Motor neuron (in vitro differentiated cells): ENCODE measurements at places on chromosomes 1 and 21.
A peak's percentile ranks its signal among the peaks of the same experiment; 100 is the strongest.

DNA sequence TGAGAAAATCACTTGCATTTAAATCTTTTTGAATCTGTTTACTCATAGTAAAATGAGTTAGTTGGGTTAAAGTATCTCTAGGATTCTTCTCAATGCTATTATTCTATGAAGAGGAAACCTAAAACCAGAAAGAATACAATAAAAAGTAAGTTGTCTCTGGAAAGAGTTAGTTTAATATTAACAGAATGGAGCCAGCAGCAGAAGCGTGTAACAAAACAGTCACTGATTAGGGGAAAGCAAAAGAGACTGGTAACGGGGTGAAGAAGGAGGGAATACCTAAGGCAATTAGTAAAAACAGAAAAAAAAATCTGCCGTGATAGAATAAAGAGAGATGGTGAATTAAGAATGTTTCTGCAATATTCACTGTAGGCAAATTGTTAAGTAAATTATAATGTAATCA lies 60.0 kb downstream of the NRDC start:
- no peak for ATAC-seq

- no peak for ATAC-seq
Observed at GRCh38 chr1:11772458-11772857, 10.5 kb downstream of the C1orf167 start.

DNA sequence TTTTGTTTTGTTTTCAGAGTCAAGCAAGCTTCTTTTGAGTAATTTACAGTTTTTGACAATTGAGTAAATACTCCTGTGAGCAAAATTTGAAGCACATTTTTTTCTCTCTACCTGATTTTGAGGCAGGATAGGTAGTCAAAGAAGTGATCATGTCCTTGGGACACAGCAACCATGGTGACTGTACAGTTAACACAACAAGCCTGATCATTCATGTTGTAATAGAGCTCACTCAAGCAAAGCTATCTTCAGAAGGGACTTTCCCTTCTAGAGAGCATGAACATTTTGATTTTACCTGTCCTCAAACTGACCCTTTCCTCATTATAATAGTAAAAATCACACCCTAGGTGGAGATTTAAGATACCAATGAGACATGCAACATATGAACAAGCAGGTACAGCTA lies 126.5 kb upstream of the KCNK1 start:
- ATAC-seq = no peak

- no peak for ATAC-seq
Observed at GRCh38 chr1:240802271-240802670, 190.3 kb upstream of the GREM2 start.

DNA sequence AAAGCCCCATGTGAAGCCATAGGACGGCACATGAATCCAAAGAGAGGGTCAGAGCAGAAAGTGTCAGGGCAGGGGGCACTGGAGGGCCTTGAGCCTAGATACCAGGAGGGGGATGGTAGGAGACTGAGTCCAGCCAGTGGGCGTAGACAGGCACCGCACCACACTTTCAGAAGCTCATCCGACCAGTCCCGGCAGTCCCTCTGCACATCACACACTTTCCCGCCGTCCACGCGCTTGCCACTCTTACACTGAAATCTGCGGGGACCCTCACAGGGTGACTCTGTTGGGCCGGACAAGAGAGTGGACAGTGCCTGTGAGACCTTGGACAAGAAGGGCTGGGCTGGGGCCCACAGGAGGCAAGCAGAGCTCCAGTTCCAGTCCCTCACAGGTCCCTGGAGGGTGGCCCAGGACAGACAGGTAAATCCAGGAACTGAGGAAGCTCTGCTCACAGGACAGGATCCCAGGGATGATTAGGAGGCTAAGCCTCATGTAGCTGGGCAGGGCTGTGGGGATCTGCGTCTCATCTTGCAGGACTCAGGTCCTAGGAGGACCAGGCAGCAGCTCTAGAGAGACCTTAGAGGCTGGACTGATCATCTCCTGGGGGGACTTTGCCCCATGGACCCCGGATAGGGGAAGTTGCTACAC lies 36.3 kb upstream of the MAGOH start:
- ATAC-seq = no peak

- ATAC-seq = no peak
Observed at GRCh38 chr1:14615549-14616218, 17.2 kb downstream of the KAZN start.

- ATAC-seq = no peak
Observed at GRCh38 chr1:10655002-10655401, 141.4 kb downstream of the CASZ1 start.

GRCh38 chr1:71222668-71223067 lies 141.8 kb upstream of the ZRANB2 start:
- ATAC-seq = no peak

- ATAC-seq = no peak
Observed at GRCh38 chr1:69411617-69412016, 156.1 kb upstream of the LRRC7 start.

DNA sequence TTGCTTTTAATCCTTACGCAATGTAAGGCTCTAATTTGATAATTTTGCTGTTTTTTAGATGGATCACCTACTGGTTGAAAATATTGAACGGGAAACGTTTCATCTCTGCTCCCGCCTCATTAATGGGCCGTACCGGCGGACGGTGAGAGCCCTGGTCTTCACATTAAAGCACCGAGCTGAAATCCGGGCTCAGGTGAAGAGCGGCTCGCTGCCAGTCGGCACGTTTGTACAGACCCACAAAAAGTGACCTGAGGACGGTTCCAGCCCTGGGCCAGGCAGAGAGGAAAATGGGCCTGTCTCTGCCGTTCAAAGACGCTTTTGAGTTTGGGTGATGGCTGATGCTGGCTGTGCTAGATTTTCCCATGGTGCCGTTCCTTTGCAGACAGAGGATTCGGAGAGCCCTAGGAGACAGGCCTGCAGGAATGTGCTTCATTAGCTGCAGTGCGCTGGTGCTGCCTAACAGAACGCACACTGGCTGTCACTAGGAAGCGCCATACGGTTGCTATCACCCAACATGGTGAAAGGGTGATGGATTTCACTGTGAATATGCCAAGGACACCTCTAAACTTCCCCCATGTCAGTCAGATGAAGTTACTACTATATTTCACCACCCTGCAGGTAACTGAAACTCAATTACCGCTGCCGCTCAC lies 42.9 kb downstream of the TCEANC2 start:
- no peak for ATAC-seq

DNA sequence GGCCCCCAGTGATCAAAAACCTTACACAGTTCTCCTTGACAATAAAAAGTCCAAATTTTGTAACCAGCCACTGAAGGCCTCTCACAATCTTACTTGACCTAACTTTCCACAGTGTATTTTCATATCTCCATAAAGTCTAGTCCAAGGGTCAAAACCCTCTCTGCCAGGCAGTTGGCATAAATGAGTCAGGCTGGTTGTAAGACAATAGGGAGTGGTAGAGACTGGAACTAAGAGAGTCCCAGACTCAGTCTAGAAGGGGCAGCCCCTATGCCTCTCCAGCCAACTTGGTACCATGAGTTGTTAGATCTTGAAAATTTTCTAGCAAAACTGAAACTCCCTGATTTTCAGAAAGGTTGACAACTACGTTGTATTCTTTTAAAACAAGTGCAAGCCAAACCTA lies 21.0 kb downstream of the KIF21B start:
- ATAC-seq = no peak

DNA sequence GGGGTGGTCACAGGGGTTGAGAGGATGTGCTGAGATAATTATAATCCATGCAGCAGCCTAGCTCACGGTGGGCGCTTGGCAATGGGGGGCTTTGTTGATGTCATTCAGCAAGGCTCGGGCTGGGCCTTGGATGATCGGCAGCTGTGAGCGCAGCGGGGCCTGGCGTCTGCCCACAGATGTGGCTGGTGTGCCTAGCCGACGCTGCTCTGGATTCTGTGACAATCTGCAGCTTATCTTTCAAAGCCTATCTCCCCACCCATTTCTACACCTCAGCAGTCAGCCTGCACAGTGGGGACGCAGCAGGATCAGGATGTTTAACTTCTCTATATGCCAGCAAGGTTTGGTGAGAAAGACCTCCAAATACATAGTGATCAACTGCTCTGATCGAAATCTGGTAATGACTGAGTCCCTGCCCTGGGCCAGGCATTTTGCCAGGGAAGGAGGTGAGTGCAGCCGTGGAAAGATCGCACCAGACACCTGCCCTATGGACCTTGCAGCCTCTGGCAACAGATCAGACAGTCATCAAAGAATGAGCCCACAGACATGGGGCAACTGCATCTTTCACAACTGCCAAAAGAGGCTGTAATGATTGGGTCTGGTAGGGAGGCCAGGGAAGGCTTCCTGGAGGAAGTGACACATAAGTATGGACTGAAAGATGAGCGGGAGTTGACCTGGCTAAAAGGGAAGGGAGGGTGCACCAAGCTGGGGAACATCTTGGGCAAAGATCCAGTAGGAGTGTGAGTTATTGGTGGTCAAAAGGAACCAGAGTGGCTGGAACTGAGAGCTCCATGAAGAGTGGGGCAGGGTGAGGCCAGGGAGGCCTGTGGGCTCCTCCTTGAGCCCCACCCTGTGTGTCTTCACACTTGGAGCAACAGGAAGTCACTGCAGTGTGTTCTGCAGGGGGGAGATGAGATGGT lies 35.3 kb downstream of the EPHB2 start:
- ATAC-seq = no peak

- no peak for ATAC-seq
Observed at GRCh38 chr1:153140484-153140883, 10.2 kb downstream of the SPRR2G start.

DNA sequence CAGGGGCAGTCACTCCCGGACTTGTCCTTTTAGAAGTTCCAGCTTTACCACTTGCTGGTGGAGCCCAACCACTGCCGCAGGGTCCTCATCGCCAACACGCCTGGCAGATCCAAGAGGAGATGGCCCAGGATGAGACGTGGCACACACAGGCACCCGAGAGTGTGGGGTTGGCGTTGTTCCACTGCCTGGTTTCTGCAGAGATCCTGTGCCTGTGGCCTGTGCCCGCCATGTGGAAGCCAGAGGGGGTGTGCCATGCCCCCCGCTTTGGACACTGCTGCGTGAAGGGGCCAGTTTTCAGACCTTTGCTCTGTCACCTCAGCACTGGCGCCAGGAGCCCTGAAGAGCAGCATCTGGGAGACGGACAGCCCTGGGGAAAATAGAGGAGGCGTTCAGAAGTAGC lies 10.8 kb downstream of the CD46 start:
- ATAC-seq = peak; percentile 28

- ATAC-seq = no peak
Observed at GRCh38 chr1:39695016-39695415, 3.8 kb upstream of the HPCAL4 start.

- ATAC-seq = peak; percentile 57
Observed at GRCh38 chr1:36516372-36517010, 33.8 kb upstream of the CSF3R start.

GRCh38 chr1:117678246-117678977 lies 72.6 kb downstream of the TENT5C start:
- no peak for ATAC-seq

GRCh38 chr1:1616045-1616790 lies 918 bp downstream of the MIB2 start:
- peak; percentile 18 for ATAC-seq

GRCh38 chr1:218589487-218589886 lies 244.4 kb downstream of the TGFB2 start:
- no peak for ATAC-seq

- no peak for ATAC-seq
Observed at GRCh38 chr1:66266350-66266749, 267.6 kb upstream of the SGIP1 start.
